ENCODE measurements at places on chromosomes 11 and 22.
A peak's percentile ranks its signal among the peaks of the same experiment; 100 is the strongest.

GRCh38 chr11:77140231-77140851 lies 12.3 kb downstream of the MYO7A start:
- DNase-seq, result no peak

- DNase-seq, result peak; percentile 94
Observed at GRCh38 chr11:17992916-17993315, 19.9 kb downstream of the SERGEF start.

GRCh38 chr22:37101311-37102066 lies 8.0 kb downstream of the TMPRSS6 start:
- DNase-seq, result no peak

DNA sequence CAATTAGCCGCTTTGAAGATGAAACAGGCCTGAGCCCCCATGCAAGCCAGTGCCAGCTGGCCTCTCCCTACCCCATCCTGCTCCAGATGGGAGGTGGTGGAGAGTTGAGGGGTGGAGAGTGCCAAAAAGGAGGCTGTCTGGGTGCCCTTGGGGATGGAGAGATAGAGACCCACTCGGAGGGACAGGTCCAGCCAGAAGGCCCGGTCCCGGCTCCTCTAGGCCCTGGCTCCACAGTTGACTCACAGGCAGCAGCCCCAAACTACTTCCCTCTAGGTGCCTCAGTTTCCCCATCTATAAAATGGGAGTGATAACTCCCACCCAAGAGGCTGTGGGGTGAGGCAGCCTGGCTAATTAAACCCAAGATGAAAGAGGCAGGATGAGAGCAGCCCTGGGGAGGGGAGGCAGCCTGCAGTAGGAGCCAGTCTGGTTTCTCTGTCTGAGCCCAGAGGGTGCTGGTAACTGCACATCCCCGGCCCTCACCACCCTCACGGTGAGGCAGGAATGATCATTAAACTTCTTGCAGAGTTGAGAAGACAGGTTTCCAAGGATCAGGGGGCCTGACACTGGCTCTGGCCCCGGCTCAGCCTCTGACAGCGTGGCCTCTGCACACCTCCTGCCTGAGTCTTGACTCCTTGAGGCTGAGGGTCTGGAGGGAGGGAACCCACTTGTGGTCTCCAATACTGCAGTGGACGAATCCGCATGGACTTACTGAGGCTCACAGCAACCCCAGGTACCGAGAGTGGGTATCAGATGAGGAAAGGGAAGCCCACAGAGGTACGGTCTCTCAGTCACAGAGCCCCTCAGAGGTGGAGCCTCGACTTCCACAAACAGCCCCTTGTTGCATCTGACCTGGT lies 1.4 kb upstream of the AP5B1 start:
- no peak for DNase-seq

GRCh38 chr11:113281052-113281725 lies 33.2 kb upstream of the TTC12 start:
- DNase-seq, result no peak

GRCh38 chr11:13450832-13451397 lies 12.1 kb downstream of the BTBD10 start:
- DNase-seq, result no peak

DNA sequence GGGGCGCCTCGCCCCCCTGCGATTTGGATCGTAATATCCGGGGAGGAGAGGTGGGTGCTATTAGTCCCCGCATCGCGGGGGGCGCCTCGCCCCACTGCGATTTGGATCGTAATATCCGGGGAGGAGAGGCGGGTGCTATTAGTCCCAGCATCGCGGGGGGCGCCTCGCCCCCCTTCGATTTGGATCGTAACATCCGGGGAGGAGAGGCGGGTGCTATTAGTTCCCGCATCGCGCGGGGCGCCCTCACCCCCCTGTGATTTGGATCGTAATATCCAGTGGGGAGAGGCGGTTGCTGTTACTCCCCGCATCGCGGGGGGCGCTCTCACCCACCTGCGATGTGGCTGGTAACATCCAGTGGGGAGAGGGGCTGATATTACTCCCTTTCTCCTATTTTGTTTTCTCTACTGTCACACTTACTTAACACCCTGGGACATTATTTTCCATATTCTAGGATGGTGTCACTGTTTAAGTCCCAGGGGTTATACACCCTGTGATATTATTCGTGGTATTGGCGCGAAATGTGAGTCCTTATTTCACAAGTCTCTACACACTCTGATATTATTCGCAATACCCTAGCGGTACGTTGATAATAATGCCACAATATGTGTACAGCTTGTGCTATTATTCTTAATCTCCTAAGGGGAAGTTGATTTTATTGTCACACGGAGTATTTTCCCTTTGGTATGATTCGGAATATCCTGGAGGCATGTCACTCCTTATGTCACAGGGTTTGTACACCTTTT lies 57.8 kb upstream of the ALDH3B2 start:
- DNase-seq, result no peak

DNA sequence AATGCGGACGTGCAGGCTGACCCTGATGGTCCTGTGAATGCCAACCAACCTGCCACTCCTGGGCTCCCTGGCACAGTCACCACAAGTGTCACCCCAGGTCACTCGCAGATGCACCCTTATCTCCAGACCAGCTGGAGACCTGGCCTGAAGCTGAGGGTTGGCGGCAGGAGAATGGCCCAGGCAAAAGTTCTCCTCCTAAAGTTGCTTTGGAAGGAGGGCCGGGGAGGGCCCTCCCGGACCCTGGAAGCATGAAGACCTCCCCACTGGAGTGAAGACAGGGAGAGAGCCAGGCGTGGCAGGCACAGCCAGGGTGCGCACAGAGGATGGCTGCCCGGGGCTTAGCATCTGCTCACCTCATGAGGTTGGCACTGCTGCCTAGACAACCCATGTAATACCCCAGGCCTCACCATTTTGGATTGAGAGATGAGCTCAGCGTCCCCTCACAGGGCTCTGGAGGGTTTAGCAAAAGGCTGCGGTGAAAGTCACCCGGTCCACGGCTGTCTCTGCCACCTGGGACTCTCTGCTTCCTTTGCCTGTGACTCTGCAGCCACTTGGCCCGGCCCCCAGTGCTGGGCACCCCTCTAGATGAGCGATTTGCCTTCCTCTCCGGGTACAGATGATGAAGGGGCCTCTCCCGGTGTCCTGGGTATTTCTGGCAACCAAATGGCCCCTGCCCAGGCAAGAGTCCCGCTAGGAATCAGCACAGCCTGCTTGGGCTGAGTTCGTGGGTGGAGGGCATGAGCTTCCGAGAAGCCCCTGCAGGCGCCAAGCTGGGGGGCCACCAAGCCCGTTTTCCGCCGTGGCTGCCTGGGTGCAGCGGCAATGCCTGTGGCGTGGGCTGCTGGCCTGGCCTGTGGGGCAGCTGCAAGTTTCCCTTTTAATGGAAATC lies 48.3 kb upstream of the SEPTIN5 start:
- no peak for DNase-seq

DNA sequence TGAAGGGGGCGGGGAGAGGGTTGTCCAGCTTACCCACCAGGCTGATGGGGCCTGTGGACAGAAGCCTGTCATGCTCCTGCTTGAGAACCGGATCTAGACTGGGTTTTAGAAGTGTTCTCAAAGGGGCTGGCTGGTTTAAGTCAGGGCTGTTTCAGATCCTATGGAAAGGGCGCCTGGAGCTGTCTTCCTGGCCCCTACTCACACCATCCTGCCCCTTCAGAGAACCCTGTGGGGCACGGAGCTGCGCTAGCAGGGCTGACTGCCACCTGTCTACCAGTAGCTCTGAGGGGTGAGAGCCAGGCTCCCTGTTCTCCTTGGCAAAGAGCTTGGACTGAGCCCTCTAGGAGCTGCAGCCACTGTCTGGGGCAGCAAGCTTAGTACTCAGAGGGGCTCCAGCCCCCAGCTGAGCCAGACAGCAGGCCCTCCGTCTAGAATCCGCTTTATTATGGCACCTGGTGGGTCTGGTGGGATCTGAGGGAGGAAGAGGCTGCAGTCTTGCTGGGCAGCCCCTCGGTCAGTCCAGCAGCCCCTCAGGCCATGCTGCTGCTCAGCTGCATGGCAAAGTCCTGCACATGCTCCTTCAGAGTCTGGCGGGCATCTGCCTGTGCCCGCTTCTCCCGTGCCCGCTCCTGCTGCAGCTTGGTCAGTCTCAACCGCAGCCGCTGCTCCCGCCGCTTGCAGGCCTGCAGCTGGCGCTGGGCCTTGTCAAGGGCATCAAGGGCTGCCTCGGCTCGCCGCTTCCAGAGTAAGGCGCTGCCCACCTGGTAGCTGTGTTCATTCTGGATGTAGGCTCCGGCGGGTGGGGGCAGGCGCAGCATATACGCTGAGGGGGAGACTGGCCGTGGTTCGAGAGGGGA lies 2.3 kb downstream of the THAP7 start:
- DNase-seq, result no peak

Measured in posterior cingulate gyrus (tissue), 11 donors.